ENCODE measurements at places on chromosomes 4 and X. TPM values are rescaled to one million over a fixed set of nuclear protein-coding genes. Genes with fewer than 3 reads are reported as not detected.

DNA sequence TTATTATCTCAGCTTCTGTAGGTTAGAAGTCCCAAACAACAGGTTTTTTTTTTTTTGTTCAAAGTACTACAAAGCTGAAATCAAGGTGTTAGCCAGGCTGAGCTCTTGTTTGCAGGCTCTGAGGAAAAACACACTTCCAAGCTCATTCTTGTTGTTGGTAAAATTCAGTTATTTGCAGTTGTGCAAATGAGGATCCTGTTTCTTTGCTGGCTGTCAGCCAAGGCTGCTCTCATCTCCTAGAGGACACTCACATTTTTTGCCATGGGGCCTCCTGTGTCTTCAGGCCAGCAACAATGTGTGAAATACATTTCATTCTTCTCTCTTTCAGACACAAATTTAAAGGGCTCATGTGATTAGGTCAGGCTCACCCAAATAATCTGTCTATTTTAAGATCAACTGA lies 60.3 kb upstream of the HSD17B10 start:
- peak; percentile 20 for DNase-seq

DNA sequence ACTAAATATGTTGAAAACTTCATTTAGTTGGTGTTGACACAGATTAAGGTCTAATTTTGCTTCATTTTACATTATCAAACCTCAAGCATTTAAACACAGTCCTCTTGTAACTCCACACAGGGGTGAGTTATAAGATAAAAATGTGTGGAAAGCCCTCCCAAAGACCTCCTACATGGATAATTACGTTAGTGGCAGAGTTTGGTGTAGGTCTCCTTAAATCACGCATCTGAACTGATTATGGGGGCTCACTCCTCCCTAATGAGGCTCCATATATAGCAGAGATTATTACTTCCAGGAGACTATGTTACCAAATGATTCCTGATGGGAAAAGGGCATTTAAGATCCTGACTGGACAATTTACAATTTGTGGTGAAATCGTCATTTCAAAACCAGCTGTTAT lies 32.2 kb upstream of the VCX3B start:
- no peak for DNase-seq

- DNase-seq = peak; percentile 42
Measured at GRCh38 chr4:168769416-168769815, 240.6 kb downstream of the CBR4 start.

DNA sequence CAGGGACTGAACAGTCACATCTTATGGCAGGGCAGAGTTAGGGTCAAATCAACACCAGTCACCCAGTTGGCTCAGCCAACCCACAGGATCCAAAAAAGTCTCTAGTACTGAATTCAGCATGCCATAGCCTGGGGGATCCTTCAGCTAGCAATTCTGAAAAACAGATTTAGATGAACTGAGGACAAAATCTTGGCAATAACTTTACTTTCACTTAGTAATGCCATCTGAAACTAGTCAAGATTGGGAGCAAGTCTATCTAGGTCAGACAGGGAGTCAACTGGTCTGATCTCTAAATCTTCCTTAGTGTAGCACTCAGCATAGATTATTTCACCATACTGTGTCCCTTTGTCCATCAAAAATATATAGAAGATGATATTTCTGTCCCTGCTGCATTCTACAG lies 76.0 kb downstream of the HHIP start:
- DNase-seq = no peak

DNA sequence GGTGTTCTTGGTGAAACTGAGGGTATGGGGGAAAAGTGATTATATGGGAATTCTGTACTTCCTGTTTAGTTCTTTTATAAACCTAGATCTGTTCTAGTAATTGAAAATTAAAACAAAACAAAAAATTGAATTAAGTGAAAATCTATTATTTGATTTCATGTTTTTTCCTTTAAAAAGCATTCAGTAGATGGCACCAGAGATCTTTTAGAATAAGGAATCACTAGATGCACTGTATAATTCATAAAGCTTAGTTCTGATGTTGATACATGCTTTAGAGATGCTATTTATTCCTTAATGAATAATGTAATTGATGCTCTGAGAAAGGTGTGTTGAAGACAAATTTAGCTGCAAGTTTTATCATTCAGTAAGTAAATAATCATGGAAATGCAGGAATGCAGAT lies 87.3 kb downstream of the LCORL start:
- DNase-seq = no peak

GRCh38 chrX:119236623-119237561 lies 807 bp downstream of the PGRMC1 start:
- no peak for DNase-seq

- DNase-seq = peak; percentile 38
Measured at GRCh38 chr4:23789762-23790161, 100.1 kb downstream of the PPARGC1A start.

- DNase-seq = no peak
Measured at GRCh38 chr4:99841129-99841528, 24.5 kb downstream of the DAPP1 start.

GRCh38 chrX:154468217-154468616 lies 10.1 kb downstream of the PLXNA3 start:
- no peak for DNase-seq

- DNase-seq = no peak
Measured at GRCh38 chrX:139692506-139692849, 15.5 kb downstream of the MCF2 start.

- DNase-seq = peak; percentile 19
Measured at GRCh38 chr4:187814737-187815465, 180.7 kb upstream of the ZFP42 start.

GRCh38 chr4:54274795-54275665 lies 45.9 kb downstream of the PDGFRA start:
- DNase-seq = no peak

- DNase-seq = no peak
Measured at GRCh38 chr4:62711575-62711974, 1511.4 kb downstream of the ADGRL3 start.

The ZFYVE28 gene
- polyA plus RNA-seq = 2.5 TPM

The SSX2B gene
- not detected for polyA plus RNA-seq

The CENPVL3 gene
- polyA plus RNA-seq = 0.19 TPM

The IL2RG gene
- polyA plus RNA-seq = 2.0 TPM

The CYLC1 gene
- polyA plus RNA-seq = not detected
